Cerebellar cortex (tissue), 1 donor: ENCODE measurements at places on chromosomes 6 and 20.

GRCh38 chr6:22164236-22164635 is 132.6 kb downstream of the PRL start:
- no peak for DNase-seq

DNA sequence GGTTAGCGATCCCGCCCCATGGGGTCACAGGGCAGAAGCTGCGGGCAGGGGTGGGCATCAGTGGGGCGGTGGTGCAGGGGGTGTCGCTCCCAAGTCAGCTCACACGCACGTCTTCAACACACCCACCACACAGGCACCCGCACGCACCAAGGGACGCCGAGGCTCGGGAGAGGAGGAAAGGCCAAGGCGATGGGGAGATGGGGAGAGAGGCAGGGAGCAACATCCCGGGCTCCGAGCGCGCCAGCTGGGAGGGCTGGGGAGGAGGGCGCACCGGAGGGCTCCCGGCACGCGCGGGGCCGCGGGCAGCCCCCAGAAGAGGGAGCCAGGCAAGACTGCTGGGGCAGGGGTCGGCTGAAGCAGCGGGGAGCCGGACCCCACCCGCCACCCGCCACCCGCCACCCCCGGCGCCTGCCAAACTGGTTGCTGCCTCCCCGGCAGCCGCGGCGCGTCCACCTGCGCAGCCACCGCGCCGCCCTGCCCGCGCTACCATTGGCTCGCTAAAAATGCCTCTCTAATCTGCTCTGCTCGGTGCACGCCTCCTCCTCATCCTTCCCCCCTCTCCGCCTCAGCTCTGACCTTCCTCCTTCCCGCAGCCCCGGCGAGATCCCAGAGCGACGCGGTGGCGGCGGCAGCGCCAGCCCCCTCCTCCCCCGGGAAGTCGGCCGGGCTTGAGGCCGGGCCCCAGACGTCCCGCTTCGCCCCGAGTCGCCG is at the start of gene PACSIN1:
Gene PACSIN1, plus strand, starts transcription at position 546 of the 711 bp plus-strand sequence. CDS start 60,230 bp downstream, outside the sequence.
- DNase-seq, result peak; percentile 87

DNA sequence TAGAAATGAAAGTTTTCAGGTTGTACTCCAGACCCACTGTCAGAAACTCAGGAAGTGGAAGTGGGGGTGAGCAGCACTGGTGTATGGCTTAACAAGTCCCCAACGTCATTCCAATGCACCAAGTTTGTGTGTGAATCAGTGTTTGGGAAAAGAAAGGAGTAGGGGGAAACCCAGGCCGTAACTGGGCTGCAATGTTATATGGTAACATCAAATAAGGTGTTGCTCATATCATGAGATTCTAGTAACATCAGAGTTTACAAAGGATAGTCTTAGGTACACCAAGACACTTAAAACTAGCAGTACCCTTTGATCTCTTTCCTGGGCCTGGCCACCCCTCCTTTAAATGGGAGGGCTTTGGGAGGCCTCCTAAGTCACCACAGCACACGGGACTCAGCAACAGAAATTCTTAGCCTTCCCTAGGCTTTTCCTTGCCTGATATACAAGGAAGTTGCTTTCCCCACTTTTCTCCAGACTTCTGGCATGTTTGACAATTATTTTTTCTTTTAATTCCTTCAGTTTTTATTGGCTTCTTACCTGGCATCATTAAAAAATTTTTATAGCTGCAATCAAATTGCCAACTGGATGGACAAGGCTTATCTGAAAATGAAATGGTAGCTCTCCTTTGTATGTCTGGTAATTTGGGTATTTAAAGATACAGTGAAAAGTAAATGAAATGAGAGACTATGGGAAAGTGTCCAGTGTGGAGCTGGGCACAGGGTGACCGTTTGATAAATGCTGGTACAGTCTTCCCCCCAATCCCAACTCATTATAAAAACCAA is 15.1 kb downstream of the E2F3 start:
- no peak for DNase-seq

GRCh38 chr6:98672681-98673475 is 161.5 kb upstream of the POU3F2 start:
- DNase-seq, result peak; percentile 13

GRCh38 chr6:145887969-145888368 is 73.4 kb upstream of the FBXO30 start:
- DNase-seq, result no peak

DNA sequence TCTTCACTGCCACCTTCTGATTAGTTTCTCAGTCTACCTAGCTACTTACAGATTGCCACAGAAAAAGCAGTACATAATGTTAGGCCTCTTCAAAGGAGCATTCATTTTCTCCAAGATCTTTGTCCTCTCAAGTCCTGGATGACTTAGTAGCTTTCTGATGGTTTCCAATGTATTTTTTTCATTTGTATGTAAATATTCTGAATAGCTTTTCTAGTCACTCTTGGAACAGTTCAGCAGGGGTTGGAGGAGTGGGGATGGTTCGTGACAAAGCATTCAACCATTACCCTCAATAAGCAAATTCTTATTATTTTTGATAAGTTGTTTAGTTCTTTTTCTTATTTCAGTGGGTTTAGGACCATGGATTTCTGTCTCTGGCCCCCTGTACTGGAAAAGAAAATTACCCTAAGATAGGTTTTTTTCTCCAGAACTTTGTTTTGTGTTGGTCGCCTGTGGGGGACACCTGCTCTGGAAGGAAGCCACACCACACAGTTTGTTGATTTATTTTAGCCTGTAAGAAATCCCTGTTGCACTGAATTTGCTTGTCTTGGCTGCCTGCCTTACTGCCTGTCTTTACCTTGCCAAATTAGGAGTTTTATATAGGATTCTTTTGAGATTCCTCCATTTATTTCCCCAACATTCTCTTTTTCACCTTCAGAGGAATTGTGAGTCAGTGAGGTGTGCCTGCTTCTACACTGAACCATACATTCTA is 247.9 kb downstream of the RFPL4B start:
- no peak for DNase-seq

GRCh38 chr6:3350252-3350796 is 91.6 kb downstream of the PSMG4 start:
- no peak for DNase-seq
